Stimulated activated naive CD8-positive, alpha-beta T cell treated with anti-CD3 and anti-CD28 coated beads, Interleukin-15, Interleukin-2, amounts not matched to agents 100 U/mL and 50 U/mL, for 24 hours (primary cell): ENCODE measurements at places on chromosomes 6 and 20.

- DNase-seq, result no peak
These were observed 60.1 kb upstream of the GTSF1L start for GRCh38 chr20:43786885-43787284.

GRCh38 chr6:161736326-161736725 is 462.5 kb upstream of the AGPAT4 start:
- no peak for DNase-seq

DNA sequence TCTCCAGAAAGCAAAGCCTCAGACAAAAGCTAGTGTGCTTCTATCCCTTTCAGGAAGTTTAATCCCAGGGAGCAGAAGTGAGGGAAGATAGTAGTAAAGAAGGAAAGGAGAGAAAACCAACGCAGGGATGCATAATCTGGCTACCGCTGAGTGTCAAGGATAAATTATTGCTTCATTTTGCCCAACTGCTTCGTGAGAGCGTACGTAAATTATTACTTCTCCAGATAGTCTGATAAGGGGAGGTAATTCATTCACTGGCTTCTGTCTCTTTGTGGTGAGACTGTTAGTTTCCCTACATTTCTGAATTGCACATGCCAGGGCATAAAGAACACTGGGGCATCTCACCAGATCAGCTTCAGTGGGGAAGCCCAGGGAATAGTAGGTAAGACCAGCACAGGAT is 539.7 kb downstream of the PHF3 start:
- no peak for DNase-seq

GRCh38 chr6:31621320-31621939 is 915 bp downstream of the PRRC2A start:
- no peak for DNase-seq

DNA sequence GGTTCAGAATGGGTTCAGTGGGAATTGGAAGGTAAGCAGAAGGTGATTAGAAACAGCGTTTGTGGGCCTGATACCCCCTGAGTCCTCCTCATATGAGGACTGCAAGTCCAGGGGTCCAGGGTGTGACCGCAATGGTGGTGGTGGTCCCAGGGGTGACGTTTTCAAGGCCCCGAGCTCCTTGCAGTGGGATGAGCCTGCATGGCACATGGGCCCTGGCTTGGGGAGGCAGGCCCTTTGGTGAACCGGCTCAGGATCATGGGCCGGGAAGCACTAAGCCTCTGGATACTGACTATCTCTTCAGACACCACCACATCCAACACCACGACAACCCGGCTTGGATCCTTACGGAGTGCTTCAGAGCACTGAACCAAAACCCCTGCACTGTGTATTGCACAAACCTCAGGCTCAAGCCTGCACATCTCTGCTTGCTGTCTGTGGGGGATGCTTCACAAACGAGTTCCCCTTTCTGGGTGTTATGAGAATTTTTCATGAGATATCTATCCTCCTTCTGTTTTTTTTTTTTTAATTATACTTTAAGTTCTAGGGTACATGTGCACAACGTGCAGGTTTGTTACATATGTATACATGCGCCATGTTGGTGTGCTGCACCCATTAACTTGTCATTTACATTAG is 67.9 kb downstream of the STK35 start:
- DNase-seq, result no peak

DNA sequence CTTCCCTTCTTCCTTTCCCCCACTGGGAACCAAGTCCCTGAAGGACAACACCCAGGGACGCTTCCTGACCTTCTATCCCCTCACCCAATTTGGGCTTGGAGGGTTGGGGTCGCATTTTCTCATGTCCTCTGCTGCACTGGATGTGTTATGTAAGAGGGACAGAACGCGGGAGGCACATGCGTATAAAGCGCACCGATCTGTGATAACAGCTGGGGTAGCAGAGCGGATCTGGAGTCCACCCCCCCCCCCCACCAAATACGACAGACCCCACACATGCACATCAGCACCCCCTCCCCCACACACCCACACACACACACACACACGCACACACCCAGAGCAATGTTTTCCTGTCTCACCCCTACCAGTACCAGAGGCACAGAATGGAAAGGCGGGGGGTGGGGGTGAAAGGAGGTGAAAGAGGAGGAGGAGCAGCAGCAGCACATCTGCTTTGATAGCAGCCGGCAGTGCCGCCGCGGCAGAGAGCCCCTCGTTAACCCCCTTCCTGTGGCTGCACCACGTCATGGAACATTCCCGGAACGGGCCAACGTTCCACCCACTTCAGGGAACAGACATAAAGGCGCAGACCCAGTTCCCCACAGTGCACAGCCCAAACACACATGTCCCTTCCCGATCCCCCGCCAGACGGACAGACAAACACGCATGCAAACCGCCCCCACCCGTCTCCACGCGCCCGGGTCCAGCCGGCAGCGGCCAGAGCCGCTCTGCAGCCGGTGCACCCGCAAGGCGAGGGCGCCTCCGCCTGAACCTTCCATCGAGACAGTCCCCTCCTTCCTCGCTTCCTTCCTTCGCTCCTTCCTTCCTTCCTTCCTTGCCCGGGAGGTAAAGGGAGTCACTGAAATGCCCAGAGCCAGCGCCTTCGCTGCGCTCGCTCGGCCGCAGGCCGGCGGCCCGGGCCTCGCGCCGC is 590 bp downstream of the HIVEP2 start:
- peak; percentile 96 for DNase-seq

GRCh38 chr6:23526526-23526925 is 599.5 kb upstream of the NRSN1 start:
- no peak for DNase-seq

DNA sequence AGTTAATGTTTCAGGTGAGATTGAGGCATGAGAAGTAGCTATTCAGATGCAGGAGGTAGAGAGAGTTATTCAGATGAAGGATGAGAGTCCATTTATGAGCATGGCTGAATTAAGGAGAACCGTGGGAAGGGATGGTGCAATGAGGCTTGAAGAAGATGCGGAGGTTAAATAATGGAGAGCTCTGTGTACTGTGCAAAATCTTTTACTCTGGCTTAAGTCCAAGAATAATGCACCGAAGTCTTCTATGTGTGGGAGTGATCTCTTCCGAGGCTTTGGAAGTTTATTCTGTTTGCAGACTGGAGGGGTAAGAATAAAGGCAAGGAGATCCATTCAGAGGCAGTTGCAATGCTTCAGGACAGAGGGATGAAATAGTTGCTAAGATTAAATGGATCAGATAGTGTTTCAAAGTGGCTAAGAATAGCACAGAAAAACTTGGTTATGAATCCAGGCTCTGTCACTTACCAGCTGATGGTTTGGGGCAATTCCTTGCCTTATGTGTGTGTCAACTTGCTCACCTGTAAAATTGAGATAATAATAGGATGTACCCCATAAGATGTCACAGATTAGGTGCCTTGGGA is 467.1 kb downstream of the HDGFL1 start:
- no peak for DNase-seq

DNA sequence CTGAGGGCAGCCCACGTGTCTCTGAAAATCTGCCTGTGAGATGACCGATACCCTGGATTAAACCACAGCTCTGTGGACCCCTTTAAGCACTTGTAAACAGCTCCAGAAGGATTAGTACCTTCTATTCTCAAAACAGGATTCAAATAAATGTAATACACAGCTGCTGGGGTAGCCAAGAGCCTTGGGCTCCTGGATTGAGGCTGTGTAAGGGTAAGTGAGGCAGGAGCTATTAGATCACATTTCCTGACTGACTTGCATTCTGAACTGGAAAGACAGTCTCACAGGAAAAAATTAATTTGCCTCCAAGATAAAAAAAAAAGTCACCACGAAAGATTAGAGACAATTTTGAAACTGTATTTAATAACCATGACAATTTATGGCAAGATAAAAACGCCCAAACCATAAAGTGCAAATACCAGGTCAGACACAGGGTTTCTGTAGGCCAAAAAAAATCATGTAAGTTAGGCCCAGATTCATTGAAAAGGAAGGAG is 78.0 kb downstream of the TRMT11 start:
- DNase-seq, result no peak

- DNase-seq, result no peak
These were observed 1.9 kb upstream of the LRRC1 start for GRCh38 chr6:53792973-53793317.

- no peak for DNase-seq
These were observed 9.9 kb downstream of the TFAP2A start for GRCh38 chr6:10404799-10405512.

DNA sequence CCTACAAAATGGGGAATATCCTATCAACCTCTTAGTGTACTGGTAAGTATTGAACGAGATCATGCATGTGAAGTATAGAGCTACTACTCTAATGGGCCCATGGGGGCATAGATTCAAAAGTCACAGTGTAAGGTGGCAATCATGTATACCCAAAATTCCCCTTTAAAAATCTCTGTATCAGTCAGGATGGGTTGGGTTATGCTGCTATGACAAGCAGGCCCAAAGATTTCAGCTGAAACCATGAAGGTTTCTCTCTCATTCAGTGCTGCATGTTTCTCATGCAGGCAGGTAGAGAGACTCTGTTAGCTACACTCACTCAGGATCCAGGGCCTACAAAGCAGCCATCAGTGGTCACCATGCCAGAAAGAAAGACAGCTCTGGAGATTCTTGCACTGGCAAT is 166.6 kb downstream of the MAFB start:
- DNase-seq, result no peak

DNA sequence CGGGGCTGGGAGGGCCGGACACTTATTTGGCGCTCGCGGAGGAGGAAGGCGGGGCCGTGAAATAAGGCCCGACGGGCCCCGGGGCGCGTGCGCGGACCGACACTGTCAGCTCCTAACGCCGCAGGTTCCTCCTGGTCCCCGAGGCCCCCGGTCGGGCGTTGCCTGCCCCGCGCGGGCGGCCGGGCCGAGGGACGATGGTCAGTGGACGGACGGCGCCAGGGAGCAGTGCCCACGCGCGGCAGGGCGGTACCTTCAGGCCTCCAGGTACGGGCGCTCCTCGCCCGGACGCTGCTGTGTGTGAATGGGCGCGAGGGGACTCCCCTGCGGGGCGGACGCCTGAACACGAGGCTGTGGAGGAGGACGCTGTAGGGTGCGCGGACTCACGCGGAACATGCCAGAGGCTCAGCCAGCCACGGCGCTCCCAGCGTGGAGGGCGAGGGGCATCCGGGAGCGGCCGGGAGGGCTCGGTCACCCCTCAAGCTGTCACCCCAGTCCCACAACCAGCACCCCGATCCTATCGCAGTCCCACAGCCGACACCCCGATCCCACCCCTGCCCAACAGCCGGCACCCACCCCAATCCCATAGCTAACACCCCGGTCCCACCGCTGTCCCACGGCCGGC is 339 bp upstream of the GMEB2 start:
- DNase-seq, result peak; percentile 95
